ENCODE measurements at places on chromosomes 2 and 18. TPM values are rescaled to one million over a fixed set of nuclear protein-coding genes. Genes with fewer than 3 reads are reported as not detected.

GRCh38 chr2:227374158-227374557 is 4.9 kb downstream of the TM4SF20 start:
- DNase-seq: no peak

The HADHB gene
- 160 TPM for polyA plus RNA-seq

The MEIS1 gene
- 104 TPM for polyA plus RNA-seq

GRCh38 chr18:48345596-48345995 is 63.6 kb downstream of the ZBTB7C start:
- DNase-seq: no peak

The NR4A2 gene
- 0.34 TPM for polyA plus RNA-seq

DNA sequence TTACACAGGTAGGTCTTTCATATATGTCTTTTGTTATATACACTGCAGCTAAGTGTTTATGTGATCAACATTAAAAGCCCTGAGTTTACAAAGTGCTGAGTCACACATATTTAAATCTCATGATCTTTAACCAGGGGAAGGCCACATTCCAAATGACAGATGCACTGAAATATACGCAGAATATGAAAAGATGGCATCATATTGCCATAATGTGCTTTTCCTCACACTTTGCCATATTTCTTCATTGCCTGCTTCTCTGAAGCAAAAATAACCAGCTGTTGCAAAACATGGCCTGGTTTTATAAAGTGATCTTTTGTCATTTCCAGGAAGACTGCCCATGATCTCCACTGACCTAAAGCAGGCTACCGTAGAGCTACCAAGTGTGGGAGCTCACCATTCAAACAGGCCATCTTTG is 93.5 kb upstream of the MAPRE2 start:
- DNase-seq: no peak

GRCh38 chr2:161245261-161245553 is 63.0 kb upstream of the PSMD14 start:
- no peak for DNase-seq

Data from renal pelvis (tissue), 12 donors.